HTR-8/SVneo (cell line): ENCODE measurements at places on chromosomes 16 and 17.

- DNase-seq: peak; percentile 93
These were observed 4.8 kb upstream of the ARL4D start for GRCh38 chr17:43393944-43394482.

DNA sequence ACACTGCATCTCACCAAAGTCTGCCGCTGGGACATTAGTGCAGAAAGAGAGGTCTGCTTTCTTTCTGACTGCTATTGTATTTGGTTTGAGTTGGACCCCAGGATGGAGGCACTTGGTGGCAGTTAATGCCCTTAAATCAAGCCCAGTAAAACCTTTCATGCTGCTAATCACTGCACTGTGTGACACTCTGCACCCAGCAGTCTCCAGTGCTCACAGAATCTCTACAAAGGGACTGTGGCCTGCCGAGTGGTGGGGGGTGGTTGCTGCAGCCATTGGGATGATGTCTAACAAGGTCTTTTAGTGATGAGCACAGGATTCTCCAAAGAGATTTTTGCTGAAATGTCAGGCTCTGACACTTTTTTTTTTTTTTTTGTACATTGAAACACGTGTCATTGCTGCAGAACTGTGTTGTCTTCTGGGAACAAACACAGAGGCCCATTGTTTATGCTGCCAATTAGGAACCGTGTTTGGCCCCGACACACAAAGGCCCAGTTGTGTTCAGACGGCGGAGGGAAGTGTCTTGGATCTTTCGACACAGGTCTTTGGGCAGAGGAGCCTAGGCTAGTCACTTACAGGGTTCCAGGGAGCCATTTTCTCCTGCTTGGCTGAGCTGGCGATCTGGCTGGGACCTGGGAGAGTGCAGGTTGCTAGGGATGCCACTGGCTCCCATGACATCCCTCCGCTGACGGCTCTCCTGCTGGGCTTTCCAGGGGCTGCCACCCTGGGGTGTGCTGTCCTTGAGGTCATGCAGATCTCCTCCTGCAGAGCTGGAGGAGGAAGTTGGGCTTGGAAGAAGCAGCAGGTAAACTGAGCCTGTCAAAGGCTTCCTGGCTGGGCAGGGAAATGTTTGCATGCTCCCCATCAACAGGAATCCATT lies 16.2 kb upstream of the TNRC6C start:
- DNase-seq: no peak

- no peak for DNase-seq
These were observed 148.4 kb downstream of the TOX3 start for GRCh38 chr16:52398491-52398960.

DNA sequence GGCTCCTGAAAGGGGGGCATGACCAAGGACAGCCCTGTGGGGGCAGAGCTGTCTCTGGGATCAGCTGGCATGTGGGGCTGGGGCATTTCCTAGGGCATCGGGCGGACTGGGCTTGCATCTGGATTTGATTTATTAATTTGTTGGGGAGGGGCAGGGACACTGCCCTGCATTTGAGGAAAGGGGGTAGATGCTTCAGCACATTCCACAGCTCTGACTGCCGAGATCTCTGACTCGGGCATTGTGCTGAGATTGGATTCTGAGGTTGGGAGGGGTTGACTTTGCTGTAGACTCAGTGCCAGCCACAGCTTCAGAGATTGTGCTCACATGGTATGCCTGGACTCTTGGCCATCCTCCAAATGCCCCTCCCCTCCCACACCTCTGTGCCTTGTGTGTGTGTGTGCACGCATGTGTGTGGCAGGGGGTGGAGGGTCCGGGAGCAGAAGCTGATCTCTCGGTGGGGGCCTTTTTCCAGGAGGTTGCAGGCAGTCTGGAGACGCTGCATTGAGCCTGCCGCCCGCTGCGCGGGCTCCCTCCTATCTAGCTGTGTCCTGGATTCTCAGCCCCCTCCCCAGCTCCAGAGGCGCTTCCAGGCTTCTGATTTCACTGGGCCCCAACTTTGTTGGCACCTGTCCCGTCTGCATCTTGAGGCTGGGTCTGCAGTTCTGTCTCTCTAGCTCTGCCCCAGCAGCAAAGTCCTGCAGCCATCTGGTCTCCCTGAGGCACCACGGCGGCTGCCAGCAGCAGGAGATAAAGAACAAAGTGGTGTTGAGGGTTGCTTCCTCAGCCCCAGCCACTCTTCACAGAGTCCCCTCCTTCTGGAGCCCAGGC lies 14.9 kb downstream of the IGFBP4 start:
- peak; percentile 72 for DNase-seq

- DNase-seq: peak; percentile 58
These were observed 456.2 kb upstream of the DYNLRB2 start for GRCh38 chr16:80084614-80085013.

- no peak for DNase-seq
These were observed 2.8 kb downstream of the ZNF319 start for GRCh38 chr16:57997528-57998265.

GRCh38 chr17:35044181-35044580 lies 19.3 kb downstream of the RFFL start:
- no peak for DNase-seq

DNA sequence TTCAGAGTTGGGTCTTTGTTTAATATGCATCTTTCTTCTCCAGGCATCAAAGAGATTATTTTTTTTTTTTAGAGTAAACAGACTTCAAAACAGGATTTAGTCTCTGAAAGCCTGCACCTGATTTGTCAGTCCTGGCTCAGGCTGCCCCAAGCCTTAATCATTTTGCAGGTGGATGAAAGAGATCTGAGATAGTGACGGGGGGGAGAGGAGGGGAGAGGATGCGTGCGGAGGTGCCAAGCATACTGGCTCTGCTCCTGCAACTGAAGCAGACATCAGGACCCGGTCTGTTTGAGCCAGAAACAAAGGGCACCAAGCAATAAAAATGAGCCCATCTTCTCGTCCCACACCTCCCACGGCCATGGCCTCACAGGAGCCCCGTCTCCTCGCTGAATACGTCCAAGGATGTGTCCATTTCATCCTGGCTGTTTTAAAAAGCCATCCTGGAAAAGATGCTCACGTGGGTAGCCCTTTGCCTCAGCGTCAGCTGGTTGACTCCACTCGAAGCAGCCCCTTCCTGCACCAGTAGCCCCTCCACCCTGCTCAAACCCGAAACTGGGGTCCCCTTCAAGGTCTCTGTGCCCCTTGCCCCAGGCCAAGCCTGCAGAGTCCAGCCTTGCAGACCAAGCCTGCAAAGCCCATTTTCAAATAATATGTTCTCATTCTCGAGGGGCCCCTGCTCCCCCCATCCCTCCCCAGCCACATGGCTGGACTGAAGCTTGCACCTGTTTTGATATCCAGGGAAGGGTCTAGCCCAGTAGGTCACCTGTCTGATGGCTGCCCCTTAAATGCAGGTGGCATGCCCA lies 84.8 kb upstream of the TNRC6C start:
- no peak for DNase-seq

GRCh38 chr17:41943492-41943891 lies 13.1 kb downstream of the ODAD4 start:
- no peak for DNase-seq

DNA sequence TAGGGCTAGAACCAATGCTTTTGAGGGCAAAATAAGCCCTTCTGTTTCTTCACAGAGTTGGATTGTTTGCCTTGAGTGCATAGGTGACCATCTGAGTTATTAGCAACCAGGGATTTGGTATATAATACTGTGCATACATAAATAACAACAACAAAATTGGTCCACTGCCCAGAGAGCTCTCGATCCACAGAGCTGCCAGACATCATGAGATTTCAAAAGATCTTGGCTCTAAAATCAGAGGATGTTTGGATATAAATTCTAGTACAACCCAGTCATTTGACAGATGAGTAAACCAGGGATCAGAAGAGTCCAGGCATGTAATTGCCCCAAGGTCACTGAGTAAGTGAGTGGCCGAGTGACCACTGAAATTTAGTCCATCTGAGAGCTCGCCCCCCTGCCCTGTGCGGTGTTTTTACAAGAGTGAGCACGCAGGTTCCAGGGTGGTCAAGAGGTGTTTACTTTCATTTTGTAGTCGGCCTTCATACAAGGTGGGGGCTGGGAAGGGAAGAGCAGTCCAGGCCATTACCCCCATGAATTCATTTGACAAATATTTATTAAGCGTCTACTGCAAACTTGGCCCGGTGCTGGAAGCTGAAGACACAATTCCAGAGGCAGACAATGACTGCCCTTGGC lies 1.8 kb upstream of the MT2A start:
- DNase-seq: peak; percentile 54

GRCh38 chr17:36002631-36003030 lies 1.3 kb upstream of the CCL15 start:
- DNase-seq: no peak

DNA sequence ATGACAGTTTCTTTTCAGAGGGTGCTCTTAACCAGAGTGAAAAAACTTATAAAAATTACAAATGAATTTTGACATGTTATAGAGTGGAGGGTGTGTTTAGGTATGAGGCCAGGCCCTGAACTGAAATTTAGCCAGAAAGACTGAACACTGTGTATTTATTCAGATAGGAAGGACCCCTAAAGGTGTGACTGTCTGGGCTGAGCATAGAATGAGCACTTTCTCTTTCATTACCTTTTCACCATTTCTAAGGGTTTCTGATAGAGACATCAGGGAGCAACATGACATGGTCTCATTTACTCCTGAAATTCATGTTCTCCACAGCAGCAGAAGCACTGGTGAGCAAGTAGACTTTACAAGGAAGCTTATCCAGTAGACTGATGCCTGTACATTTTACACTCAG lies 32.9 kb downstream of the MRTFB start:
- no peak for DNase-seq

DNA sequence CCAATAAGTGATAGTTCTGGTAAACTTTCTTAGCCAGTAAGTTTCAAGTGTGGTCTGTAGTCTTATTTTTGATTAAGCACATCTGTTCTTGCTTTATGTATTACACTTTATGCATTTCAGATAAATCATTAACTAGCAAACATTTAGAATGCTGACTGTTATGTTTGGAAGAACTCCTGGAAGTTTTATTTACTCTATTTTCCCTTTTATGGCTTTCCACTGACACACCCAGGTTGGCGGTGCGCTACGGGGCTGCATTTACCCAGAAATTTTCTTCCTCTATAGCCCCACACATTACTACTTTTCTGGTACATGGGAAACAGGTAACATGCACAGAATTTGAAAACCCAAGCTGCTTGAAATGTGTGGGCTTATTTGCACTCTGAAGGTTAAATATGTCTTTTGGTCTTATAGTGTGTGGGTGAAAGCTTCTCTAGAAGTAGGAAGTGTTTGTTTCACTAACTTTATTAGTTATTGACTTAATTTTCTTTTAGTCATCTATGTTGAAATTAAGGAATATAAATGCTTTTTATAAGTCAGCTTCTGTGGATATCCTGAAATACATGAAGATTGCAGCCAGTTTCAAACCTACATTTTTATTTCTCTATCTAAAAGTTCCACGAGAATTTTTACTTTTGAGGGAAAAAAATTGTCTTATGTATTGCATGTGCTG lies 203.7 kb downstream of the PHKB start:
- DNase-seq: no peak

- no peak for DNase-seq
These were observed 21.7 kb upstream of the NFAT5 start for GRCh38 chr16:69544088-69544487.
